Esophagus muscularis mucosa (tissue), 4 donors: ENCODE measurements at places on chromosomes 12 and 14. TPM values are rescaled to one million over a fixed set of nuclear protein-coding genes. Genes with fewer than 3 reads are reported as not detected.

- DNase-seq, result no peak
These were observed 110.9 kb upstream of the CCDC196 start for GRCh38 chr14:66375046-66375964.

DNA sequence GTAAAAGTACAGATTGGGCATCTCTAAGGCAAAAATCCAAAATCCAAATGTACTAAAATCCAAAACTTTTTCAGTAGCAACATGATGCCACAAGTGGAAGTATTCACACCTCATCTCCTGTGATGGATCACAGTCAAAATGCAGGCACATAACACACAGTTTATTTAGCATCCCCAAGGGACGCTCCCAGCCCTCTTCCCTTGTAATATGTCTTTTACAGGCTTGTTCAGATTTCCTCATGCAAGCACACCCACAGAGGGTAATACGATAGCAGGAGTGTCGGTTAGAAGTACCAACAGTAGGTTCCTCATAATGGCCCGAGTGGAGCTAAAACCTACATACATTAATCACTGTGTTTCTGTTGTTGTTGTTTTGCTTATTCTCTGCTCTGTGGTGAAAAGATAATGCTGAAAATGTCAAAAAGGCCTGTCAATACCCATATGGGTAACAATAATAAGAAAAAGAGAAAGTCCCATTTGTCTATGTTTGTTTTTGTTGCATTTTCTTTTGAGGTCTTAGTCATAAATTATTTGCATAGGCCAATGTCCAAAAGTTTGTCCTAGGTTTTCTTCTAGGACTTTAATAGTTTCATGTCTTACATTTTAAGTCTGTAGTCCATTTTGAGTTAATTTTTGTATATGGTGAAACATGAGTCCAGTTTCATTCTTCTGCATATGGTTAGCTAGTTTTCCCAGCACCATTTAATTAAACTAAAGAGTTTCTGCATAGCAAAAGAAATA, 133.1 kb downstream of the LRIG3 start:
- DNase-seq, result no peak

DNA sequence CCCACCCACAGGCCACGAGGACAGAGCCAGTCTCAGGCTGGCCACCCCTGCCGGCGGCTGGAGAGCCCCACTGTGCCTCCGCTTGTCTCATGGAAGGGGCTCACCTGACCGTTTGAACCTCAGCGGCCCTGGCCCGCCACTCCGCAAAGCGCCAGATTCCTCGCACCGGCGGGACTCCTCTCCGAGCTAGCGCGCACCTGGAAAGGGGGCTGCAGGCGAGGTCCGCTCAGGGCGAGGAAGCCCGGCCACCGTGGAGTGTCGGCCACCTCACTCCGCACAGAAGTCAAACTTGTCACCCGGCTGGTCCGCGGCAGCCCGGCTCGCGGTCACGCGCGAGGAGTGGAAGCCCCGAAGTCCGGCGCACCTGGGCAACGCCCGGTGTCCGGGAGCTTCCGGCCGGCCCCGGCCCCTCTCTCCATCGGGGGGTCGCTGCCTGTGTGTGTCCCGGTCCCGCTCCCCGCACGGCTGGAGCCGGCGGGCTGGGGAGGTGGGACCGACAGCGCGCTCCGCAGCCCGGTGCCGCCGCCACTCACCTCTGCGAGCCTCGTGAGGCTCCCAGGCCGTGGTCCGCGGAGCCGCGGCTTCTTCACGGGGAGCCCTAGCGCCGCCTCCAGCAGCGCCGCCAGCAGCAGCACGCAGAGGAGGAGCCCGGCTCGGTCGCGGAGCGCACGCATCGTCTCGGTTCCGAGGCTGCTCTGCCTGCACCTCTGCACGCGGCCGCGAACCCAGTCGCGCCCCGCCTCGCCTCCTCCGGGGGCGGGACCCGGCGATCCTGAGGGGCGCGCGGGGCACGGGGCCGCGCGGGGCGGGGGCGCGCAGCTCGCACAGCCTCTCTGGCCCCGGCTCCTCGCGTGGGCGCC, at the start of gene ISM2:
TSS of gene ISM2 (minus strand) at position 697 of the 860 bp plus-strand sequence. CDS start at position 674, 23 bp downstream.
- no peak for DNase-seq

GRCh38 chr12:128190614-128191013, 76.4 kb upstream of the TMEM132C start:
- DNase-seq, result no peak

GRCh38 chr12:4985820-4986219, 57.9 kb upstream of the KCNA5 start:
- DNase-seq, result no peak

Gene MYH7
- 0.26 TPM for total RNA-seq

DNA sequence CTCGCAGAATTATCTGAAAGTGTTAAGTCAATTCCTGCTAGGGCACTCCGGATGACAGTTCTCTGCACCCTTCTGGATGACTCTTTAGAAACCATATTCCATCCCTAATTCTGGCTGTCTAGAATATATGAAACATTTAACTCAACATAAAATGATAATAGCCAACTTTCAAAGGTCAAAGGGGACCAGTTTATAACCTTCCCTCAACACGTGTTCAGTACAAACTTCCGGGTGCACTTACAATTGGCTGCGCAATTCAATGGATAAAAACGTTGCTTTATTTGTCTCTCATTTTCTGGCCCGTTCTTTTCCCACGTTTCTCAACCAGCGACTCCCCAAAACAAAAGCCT, 1.3 kb downstream of the SBNO1 start:
- no peak for DNase-seq

DNA sequence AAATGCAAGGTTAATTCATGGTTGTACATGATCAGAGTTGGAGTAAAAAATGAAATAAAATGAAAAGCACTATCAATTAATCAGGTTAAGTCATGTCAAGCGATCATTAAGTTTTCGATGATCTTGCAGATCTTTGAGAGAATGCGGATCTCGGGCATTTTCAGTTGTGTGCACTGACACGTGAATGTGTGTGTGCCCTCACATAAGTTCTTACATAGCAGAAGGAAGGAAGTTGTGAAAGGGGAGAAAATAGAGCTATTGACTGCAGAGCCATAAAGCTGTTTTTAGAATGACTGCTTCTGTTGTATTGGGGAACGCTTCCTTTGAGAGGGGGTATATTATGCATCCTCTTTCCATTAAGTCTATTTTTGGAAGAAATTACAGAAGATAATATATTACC, 101.3 kb downstream of the HMGA2 start:
- no peak for DNase-seq

DNA sequence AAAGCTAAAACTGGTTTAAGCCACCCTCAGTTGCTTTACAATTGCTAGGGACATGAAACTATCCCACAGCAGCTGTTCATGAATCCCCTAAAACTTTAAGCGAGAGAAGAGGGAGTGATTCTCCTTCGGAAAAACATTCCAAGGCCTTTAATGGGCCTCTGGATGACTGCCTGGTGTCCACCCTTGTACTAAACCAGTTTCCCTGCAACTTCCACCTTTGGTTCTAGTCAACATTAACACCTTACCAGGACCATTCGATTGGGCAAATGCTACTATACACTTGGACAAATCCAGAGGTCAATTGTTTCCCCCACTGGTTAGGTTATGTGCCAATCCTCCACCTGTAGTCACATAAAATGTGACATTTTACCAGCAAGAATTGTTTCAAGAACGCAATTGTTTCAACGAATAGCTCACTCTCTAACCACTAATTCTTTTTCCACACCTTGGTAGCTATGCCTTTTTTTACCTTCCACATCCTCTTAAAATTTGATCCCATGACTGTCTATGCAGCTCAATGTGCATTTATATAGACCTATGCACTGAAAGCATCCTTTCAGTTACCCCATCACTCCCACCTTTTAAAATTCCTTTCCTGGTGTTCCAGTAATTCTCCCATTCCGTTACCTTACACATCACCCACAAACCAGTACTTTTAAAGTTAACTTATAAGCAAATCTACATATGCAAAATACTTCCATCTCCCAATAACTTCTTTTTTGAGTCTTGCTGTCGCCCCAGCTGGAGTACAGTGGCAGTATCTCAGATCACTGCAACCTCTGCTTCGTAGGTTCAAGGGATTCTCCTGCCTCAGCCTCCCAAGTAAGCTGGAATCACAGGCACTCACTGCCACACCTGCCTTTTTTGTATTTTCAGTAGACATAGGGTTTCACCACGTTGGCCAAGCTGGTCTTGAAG, 3.6 kb downstream of the UBC start:
- no peak for DNase-seq

DNA sequence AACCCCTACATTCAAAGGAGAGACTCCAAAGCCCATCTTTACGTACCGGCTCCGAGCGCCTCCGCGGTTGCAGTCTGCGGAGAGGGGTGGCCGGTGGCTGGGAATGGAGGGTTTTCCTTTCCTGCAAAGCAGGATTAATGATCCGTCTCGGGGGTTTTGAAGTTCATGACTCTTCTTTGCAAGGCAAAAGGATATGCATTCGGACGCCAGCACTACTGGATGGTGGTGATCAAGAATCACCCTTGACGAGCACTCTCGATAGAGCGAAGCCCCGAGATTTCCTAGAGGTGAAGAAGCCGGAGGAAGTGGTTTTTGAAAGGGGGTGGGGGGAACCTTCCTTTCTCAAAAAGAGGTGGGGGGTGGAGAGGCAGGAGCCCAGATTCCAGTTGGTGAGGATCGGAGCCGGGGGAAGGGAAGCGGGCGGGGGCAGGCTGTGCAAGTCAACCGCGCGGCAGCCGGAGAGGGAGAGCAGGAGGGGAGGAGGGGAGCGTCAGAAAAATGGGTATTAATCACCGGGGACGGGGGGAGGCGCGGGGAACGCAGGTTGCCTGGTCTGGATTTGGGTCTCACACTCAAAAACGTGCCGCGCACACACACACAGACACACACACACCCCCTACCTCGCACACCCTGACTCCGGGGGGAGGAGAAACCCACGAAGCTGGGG, at the start of gene GRIN2B:
TSS of gene GRIN2B (minus strand) at position 307 of the 667 bp plus-strand sequence. CDS start 115,394 bp downstream, outside the sequence.
- DNase-seq, result no peak
